Stromal cell of bone marrow (primary cell): ENCODE measurements at places on chromosomes 3 and 15.

- DNase-seq = peak; percentile 26
Observed at GRCh38 chr3:128395500-128396162, 71.1 kb downstream of the DNAJB8 start.

- peak; percentile 63 for DNase-seq
Observed at GRCh38 chr15:41811432-41812195, 16.3 kb upstream of the JMJD7 start.

GRCh38 chr3:123138839-123139444 lies 62.8 kb upstream of the SEC22A start:
- peak; percentile 27 for DNase-seq

GRCh38 chr3:177446165-177446601 lies 248.9 kb upstream of the TBL1XR1 start:
- DNase-seq = no peak

GRCh38 chr15:68025835-68026424 lies 28.2 kb upstream of the PIAS1 start:
- DNase-seq = no peak

DNA sequence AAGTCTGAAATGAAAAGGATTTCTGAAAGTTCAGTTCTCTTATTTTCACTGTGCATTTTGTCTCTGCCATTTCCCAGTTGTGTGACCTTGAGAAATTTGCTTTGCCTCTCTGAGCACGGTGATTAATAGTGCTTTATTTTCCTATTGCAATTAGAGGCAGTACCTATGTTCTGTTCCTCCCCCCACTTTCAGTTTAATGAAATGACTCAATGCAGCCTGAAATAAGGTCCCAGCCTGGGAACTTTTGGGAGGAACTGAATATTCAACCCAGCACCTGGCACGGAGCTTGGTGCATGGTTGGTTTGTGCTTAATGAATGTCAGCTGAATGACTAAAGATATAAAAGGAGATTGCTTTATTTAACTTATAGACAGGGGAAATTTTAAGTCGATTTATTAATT lies 352.6 kb downstream of the PDCD6IP start:
- DNase-seq = no peak

DNA sequence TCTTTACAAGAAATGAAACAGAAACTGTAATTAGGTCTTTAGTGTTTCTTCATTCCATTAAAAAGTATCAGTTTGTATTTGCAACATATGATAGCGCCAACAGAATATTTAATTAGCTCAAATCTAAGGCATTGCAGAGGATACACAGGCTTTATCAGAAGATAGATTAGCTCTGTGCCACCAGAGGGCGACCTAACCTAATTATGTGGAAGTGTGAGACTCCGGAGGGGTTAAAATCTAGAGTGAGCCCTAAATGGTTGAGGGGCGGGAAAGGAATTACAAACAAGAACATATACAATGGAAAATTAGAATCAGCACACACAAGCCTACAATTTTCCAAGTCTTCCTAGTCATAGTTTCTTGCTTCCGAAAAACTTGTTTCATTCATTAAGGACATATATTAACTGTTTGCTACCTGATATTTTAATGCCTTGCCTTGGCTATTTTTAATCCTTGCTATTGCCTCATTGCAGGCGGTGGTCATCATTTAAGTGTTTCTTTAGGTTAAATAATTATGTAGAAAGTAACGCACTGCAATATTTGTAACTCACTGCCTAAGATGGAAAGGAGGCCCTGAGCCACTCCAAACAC lies 18.0 kb upstream of the RYR3 start:
- DNase-seq = no peak

- DNase-seq = no peak
Observed at GRCh38 chr3:59886790-59887189, 837.0 kb upstream of the CFAP20DC start.

DNA sequence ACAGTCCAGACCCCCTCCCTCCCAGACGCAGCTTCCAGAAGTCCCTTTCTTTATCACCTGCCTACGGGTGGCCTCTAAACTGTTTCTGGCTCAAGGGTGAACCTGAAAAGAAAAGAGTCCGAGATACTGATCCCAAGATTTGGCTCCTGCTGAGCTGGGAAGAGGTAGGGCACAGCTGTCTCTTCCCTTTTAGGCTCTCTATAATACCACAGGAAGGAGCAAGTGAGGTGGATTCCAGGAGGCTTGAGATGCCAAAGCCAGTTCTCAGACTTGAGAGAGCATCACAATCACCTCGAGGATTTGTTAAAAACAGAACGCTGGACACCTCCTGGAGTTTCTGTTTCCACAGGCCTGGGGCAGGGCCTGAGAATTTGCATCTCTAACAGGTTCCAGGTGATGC lies 12.3 kb downstream of the ST8SIA2 start:
- no peak for DNase-seq

DNA sequence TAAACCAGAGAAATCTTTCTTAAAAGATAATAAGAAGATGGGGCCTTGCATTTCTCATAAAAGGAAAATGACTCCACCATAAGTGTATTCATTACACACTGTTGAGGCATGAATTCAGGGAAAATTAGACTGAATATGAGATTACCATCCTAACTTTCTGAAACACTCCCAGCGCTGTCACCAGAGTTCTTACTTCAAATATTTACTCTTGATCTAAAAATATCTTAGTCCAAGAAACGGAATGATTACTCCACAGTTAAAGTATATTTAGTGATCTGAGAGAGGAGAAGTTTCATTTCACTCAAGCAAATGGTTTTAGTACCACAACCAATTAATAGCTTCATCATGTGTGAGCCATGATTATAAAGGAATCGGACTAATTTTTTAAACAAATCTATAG lies 300.3 kb downstream of the ZBTB20 start:
- peak; percentile 20 for DNase-seq

DNA sequence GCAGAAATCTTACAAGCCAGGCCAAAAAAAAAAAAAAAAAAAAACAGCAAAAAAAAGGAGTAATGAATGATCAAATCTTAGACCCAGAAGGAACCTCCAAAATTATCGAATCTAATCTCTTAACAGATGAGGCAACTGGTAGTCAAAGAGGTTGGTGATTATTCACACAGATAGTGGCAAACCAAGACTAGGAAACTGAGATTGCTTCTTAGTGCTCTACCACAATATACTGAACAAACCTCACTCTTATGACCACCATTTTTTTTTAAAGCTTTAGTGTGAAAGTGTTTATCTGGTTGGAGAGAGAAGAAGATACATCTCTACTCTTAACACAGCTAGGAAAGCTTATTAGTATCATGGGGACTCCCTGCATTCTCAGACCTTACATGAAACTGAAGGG lies 17.3 kb downstream of the ATOSA start:
- DNase-seq = no peak

DNA sequence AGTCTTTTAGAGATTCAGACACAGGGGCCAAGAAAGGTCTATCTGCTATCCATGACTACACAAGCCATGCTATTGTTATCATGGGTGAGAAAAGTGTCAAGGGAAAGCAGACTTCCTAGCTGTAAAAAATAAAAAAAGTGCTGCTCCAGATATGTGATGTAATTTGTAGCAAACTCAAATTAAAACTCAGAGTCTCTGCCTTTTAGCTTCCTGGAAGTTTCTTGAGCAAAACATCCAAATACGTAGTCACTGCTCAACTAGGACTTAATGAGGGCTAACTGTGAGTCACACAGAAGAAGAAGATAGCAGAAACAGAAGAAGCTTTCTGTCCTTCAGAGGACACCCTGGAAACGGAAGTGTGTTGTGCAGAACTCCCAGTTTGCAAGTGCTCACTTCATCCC lies 393.4 kb upstream of the NR2F2 start:
- peak; percentile 24 for DNase-seq

DNA sequence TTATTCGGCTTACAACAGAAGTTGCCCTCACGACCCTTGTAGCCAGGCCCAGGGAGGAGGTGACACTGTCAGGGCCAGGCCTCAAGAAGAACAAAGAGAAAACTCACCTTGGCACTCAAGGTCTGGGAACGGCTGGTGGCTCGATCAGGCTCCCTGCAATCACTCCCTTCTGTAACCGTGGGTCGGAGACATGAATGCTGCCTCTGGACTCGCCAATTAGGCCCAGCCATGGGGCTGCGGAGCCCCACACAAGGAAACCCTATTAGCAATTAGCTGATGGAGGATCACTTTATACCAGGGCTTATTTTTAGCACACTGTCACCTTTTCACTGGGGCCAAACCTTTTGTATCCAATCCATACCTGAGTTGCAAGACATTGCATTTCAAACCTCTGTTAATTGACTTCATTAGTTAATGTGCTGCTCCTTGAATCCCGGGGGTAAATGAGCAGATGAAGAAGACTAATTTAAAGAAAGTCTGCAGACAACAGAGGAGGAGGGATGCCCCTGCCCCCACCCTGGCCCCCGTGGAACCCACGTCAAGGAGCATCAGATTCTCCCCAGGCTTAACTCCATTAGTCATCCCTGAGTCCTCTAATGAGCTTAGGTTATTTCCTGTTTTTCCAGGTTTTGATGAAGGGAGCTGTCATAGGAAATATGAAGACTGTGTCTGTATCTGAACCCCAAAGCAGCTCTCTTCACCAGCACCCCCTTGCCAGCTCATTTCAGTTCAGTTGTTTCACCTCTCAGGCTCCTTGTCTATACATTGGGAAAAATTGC lies 255.3 kb downstream of the RORA start:
- DNase-seq = peak; percentile 44
